ENCODE measurements at places on chromosomes 5 and 9. TPM values are rescaled to one million over a fixed set of nuclear protein-coding genes. Genes with fewer than 3 reads are reported as not detected.

The PCDHB8 gene
- total RNA-seq = 0.89 TPM

The GABBR2 gene
- total RNA-seq = 0.89 TPM

The CATSPER3 gene
- not detected for total RNA-seq

The SEMA6A gene
- 0.05 TPM for total RNA-seq

The SLC27A6 gene
- total RNA-seq = under 0.01 TPM

The ANKRD34B gene
- not detected for total RNA-seq

The FAM163B gene
- total RNA-seq = 0.30 TPM

The FOXD4L3 gene
- not detected for total RNA-seq

The FABP6 gene
- total RNA-seq = not detected

The WDR55 gene
- 19.3 TPM for total RNA-seq

The FAM81B gene
- total RNA-seq = not detected

The TEK gene
- 89.3 TPM for total RNA-seq

The GDNF gene
- total RNA-seq = 1.2 TPM

The C5 gene
- total RNA-seq = 1.5 TPM

The ANKRD33B gene
- 2.4 TPM for total RNA-seq

The IFNA5 gene
- not detected for total RNA-seq

The PCDHB2 gene
- 0.74 TPM for total RNA-seq

The CNTFR gene
- not detected for total RNA-seq

The SPATA31A3 gene
- not detected for total RNA-seq

The PLAC8L1 gene
- 0.59 TPM for total RNA-seq

The FAM78A gene
- total RNA-seq = 0.74 TPM

The PCSK5 gene
- total RNA-seq = 10.7 TPM

The CAVIN4 gene
- total RNA-seq = 2.4 TPM

The TNC gene
- total RNA-seq = 206 TPM

The ANKRD55 gene
- total RNA-seq = under 0.01 TPM

The INSL4 gene
- not detected for total RNA-seq

The PLEKHG4B gene
- 0.30 TPM for total RNA-seq

The MAML1 gene
- total RNA-seq = 9.9 TPM

The RGMB gene
- total RNA-seq = 83.9 TPM

The DAB2IP gene
- total RNA-seq = 20.1 TPM

The FAM219A gene
- 20.6 TPM for total RNA-seq

The RNF183 gene
- total RNA-seq = not detected

The WNT8A gene
- not detected for total RNA-seq

The ARID3C gene
- not detected for total RNA-seq

The RPL35 gene
- total RNA-seq = 1,871 TPM

The PCDHB13 gene
- total RNA-seq = 0.89 TPM

The ELP1 gene
- 52.6 TPM for total RNA-seq

The GHR gene
- 3.2 TPM for total RNA-seq

The SPATA31D4 gene
- total RNA-seq = not detected

The DOCK2 gene
- total RNA-seq = 5.4 TPM

The PCDHGA9 gene
- 4.5 TPM for total RNA-seq

The EEIG1 gene
- total RNA-seq = 20.0 TPM

The ZFR gene
- total RNA-seq = 108 TPM

The ADAMTS13 gene
- 2.8 TPM for total RNA-seq

The C5orf58 gene
- total RNA-seq = not detected

The MGAT1 gene
- total RNA-seq = 122 TPM

The GZMA gene
- total RNA-seq = not detected

The DBH gene
- not detected for total RNA-seq

The PCDHB5 gene
- 1.8 TPM for total RNA-seq

The CCL27 gene
- total RNA-seq = 0.59 TPM

The ENTPD2 gene
- total RNA-seq = not detected

The BARX1 gene
- not detected for total RNA-seq
